A549 (cell line): ENCODE measurements at places on chromosomes 12 and 14.

- DNase-seq, result no peak
Observed at GRCh38 chr14:76762411-76763095, 1.3 kb downstream of the VASH1 start.

GRCh38 chr14:67166450-67166853 lies 22.8 kb upstream of the GARIN2 start:
- DNase-seq, result peak; percentile 64

- DNase-seq, result no peak
Observed at GRCh38 chr14:86714575-86714974, 1184.6 kb downstream of the FLRT2 start.

DNA sequence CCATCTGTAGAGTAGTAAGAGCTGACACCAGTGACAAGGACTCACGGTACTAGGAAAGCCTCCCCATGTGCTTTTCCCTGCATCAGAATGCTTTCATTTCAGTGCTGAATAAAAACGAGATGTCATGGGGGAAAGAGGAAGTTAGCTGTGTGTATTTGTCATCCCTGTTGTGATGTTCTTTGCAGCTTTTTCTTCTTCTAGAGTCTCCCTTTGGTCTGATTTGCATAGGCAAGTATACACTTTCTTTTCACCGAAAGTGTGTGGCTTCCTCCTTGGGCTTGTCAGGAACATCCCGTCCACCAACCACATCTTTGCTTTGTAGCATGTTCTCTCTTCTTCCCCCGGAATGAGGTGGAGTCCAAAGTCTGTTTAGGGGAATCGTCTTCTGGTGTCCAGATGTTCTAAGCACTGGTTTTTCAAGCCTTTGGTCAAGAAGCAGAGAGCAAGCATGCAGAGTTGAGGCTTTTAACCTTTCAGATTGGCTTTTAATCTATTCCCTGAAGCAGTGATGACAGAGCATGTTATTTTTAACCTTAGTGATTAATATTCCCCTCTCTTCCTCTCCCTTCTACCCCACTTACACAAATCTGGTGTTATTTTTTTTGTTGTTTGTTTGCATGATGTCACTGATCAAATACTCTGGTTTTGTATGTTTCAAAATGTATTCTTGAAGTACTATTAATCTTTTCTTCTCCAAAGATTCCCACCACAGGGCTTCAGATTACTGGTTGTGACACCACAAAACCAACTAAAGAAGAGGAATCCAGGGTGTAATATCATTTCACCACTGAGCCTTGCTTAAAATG lies 163.4 kb downstream of the SAMD4A start:
- no peak for DNase-seq

DNA sequence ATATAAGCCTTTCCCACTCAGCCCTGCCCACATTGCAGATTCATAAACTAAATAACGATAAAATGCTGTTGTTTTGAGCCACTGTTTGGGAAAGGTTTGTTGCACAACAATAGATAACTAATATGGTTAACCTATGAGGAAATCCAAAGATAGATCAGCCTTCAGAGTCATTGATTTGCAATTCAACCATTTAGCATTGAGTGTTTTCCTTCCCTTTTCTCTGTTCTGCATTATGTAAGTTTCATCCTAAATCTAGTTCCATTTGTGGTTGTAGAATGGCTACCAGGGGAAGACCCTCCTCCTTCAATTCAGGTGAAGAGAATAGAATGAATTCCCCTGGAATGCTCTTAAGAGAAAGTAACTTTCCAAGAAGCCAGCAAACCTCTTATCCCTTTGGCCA lies 19.6 kb downstream of the TC2N start:
- no peak for DNase-seq

- DNase-seq, result no peak
Observed at GRCh38 chr12:101927999-101928398, 50.6 kb downstream of the DRAM1 start.

GRCh38 chr12:57629897-57630471 lies 3.0 kb downstream of the B4GALNT1 start:
- DNase-seq, result no peak

DNA sequence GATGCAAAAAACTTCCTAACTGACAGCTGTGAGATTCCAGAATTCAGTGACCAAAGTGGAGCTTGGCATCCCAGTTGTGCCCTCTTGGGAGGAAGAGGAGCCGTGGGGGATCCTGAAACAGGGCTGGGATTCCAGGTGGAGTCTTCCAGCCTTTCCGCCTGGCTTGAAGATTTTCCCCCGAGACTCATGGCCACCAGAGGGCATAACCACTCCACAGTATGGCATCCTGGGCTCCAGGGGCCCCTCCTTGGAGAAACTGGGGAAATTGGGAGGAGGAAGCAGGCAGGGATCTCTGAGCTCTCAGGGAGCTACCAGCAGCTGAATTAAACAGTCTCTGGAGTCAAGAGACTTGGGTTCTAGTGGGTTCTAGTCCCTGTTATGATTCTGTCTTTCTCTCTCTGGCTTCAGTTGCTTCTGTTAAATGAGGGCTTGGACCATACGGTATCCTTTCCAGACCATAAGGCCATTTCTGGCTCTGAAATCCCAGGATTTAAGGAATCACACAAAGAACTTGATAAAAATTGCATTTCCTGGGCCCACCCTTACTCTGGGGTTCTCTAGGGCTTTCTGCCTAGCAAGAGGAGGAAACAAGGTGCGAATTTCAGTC lies 2.6 kb upstream of the TAMALIN start:
- DNase-seq, result peak; percentile 78

DNA sequence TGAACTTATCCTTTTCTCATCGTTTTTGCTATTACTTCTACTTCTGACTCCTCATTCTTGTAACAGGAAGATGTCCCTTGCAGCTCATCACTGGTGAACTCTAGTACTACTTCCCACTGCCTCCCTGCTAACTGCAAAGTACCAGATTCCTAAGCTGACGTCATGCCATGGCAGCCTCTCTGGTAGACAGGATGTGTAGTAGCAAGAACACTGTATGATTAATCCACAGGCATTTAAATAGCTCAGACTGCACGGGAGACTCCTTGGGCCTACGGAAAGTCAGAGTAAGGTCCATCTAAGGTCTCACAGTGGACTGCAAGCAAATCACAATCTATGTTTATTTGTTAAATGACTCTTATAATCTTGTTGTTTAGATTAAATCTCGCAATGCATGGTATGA lies 43.5 kb downstream of the DNAI7 start:
- peak; percentile 35 for DNase-seq

DNA sequence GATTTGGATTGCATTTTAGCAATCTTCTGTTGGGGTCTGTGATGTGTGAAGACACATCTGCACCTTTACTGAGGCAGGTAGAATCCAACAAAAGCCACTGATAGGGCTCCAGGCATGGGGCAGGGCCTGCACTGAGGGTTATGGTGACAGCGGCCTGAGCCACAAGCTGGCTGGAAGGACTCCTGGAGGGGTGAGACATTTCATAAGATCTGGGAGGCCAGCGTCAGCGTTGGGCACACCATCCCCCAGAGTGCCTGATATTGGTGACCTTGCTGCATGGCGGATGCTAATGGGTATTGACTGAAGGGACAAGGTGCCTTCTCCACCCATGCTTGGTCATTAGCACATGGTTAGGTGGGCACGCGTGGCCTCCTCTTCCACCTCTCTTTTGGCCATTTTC lies 187.6 kb downstream of the CACNA1C start:
- no peak for DNase-seq

GRCh38 chr12:63985945-63986344 lies 141.4 kb downstream of the SRGAP1 start:
- DNase-seq, result no peak

- no peak for DNase-seq
Observed at GRCh38 chr12:109131154-109132050, 15.0 kb downstream of the ACACB start.

DNA sequence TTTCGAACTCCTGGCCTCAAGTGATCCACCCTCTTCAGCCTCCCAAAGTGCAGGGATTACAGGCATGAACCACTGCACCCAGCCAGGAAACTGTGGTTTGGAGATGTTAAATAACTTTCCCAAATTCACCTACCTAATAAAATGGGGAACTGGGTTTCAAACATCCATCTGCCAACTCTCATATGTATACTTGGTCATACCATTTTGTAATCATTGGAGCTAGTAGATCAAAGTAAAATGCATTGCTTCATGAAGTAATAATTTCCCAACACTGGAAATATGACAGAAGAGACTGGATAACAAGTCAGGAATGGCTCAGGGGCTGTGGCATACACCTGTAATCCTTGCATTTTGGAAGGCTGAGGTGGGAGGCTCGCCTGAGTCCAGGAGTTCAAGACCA lies 5.3 kb upstream of the HECTD1 start:
- no peak for DNase-seq

- DNase-seq, result no peak
Observed at GRCh38 chr14:62141139-62141538, 378.9 kb downstream of the SNAPC1 start.

- no peak for DNase-seq
Observed at GRCh38 chr14:75570797-75571196, 7.6 kb upstream of the FLVCR2 start.

GRCh38 chr12:26269562-26270284 lies 74.3 kb downstream of the SSPN start:
- DNase-seq, result no peak

GRCh38 chr12:64716371-64716770 lies 42.8 kb downstream of the GNS start:
- no peak for DNase-seq

DNA sequence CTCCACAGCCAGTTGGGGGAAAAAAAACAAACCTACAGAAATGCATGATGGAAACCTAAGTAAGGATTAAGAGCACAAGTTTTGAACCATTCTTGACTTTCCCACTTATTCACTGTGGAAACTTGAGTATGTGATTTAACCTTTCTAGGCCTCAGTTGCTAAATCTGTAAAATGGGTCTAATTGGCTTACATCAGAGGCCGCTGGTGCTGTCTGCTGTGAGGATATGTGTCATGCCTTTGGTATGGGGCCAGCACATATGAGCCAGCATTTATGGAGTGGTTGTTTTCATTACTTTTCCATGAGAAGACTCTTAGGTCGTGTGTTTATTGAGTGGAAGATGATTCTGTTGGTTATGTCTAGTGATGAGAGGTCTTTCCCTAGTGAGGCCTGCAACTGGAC lies 102.4 kb downstream of the ESR2 start:
- DNase-seq, result peak; percentile 70

- no peak for DNase-seq
Observed at GRCh38 chr12:2570562-2570961, 224.2 kb upstream of the FKBP4 start.

DNA sequence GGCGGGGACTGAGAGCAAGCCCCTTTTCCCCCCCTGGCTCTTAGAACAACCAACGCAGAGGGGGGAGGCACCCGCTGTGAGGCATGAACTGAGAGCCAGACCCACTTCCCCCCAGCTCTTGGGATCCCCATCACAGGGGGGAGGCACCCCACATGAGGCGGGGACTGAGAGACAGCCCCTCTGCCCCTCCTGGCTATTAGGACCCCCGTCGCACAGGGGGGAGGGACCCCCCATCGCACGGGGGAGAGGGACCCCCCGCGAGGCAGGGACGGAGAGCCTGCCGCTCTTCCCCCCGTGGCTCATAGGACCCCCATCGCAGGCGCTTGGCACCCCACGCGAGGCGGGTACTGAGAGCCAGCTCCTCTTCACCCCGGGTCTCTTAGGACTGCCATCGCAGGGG lies 195.8 kb upstream of the PZP start:
- no peak for DNase-seq

- peak; percentile 48 for DNase-seq
Observed at GRCh38 chr12:82740129-82741000, 53.7 kb downstream of the TMTC2 start.

DNA sequence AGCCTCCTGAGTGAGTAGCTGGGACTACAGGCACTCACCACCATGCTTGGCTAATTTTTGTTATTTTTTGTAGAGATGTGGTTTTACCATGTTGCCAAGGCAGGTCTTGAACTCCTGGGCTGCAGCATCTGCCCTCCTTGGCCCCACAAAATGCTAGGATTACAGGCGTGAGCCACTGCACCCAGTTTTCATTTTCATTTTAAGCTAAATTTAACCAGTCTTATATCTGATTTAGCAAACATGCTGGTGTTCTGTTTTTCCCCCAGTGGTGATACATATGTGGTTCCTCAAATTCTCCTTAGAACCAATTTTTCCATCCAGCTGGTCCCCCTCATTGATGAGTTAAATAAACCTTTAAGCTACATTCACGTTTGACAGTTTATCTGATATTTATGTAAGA lies 43.8 kb upstream of the BICD1 start:
- no peak for DNase-seq

GRCh38 chr12:108063192-108063591 lies 65.9 kb upstream of the WSCD2 start:
- DNase-seq, result peak; percentile 6

GRCh38 chr12:119088685-119089379 lies 89.9 kb upstream of the HSPB8 start:
- no peak for DNase-seq

DNA sequence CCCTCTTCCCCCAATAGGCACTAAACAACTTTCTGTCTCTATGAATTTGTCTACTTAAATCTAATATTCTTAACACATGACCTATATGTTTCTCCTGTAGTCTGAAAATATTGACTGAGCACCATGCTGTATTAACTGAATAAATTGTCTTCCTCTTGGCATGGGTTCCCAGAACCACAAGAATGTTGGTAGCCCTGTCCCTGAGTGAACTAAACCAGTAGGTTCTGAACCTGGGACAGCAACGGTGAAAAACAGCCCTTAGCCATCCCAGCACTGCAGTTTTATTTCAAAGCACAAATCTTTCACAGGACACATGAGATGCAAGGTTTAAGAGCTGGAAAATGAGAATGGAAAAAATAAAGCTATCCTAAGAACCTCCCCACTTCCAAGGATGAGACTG lies 20.4 kb upstream of the HSP90B1 start:
- DNase-seq, result no peak

DNA sequence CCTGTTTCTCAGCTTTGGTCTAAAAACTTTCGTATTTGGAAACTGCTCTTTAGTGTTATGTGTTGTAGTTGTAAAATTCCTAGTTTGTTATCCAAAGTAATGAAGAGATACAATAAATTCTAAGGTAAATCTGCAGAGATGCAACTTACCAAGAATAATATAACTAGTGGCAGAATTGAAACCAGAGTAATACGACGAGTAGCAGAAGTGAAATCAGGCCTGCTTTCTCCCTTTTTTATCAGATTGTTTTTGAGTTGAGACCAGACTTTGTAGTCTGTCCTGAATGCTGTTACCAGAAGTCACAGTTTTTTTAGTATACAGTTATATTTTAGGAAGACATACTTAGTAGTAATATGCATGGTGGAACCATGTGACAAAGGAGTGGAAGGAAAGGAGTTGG lies 12.5 kb downstream of the PAPOLA start:
- DNase-seq, result no peak

GRCh38 chr12:104938371-104938770 lies 19.7 kb downstream of the SLC41A2 start:
- DNase-seq, result no peak

GRCh38 chr12:94812345-94812744 lies 162.0 kb upstream of the TMCC3 start:
- no peak for DNase-seq
